Endothelial cell of umbilical vein (primary cell): ENCODE measurements at places on chromosomes 5 and 9.

GRCh38 chr9:104319198-104319597 is 184.9 kb upstream of the OR13F1 start:
- DNase-seq = no peak

DNA sequence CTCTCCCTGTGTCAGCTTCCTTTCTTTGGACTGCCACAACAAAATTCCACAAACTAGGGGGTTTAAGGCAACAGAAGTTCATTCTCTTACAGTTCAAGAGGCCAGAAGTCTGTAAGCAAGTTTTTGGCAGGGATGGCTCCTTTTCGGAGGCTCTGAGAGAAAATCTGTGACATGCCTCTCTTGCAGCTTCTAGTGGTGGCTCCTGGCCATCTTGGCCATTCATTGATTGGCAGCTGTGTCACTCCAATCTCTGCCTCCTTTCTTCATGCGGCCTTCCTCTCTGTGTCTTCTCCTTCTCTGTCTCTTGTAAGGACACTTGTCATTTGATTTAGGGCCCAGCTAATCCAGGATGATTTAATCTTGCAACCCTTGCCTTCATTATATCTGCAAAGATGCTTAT is 2.0 kb upstream of the NEUROG1 start:
- DNase-seq = no peak

GRCh38 chr5:140576776-140577201 is 12.2 kb downstream of the SLC35A4 start:
- DNase-seq = peak; percentile 24

- peak; percentile 48 for DNase-seq
These were observed 848 bp downstream of the RAD50 start for GRCh38 chr5:132557478-132558172.

DNA sequence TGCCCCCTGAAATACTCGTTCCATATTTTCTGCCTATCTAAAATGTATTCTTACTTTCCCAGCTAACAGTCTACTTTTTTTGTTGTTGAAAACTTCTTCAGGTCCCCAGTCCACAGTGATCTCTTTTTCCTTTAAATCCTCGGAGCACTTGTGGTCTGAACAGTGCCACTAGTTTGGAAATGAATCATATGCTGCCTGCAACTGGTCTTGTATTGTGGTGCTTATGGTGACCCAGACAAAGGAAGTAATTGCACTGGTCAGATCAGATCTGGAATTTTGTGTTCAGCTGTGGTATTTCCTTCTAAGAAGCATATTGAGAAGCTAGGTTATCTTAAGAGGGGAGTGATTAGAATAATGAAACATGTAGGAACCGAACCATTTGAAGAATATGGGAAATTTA is 2.9 kb downstream of the UNC13B start:
- DNase-seq = peak; percentile 86

DNA sequence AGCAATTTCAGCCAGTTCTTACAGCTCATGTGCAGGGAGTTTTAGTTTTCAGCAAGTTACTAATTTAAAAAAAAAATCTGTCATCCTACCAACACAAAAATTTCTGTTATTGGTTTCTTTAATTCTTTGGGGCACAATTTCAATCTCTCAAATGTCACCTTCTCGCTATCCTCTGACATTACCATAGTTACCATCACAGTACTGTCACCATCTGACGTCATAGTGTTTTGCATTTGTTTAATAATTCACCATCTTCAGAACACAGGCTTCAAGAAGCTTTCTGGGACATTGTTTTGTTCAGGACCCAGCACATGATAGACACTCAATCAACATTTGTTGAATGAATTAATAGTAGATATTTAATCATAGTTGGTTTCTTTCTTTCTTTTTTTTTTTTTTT is 155.1 kb downstream of the PDZD2 start:
- DNase-seq = no peak

DNA sequence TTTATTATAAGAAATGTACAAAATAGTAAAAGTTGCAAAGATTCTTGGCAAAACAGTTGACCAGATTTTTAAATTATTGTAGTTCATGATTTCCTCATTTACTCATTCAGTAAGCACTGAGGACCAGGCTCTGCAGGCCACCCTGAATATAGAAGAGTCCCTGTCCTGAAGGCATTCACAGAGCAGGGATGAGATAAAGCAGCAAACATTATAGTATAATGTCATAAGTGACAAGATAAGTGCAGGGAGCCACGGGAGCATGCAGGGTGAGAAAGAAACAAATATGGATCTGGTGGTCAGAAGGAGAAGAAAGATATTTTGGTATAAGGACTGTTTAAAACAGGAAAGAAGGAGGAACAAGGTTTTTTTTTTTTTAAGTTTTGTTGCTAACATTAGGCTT is 46.0 kb downstream of the PARP8 start:
- DNase-seq = no peak

DNA sequence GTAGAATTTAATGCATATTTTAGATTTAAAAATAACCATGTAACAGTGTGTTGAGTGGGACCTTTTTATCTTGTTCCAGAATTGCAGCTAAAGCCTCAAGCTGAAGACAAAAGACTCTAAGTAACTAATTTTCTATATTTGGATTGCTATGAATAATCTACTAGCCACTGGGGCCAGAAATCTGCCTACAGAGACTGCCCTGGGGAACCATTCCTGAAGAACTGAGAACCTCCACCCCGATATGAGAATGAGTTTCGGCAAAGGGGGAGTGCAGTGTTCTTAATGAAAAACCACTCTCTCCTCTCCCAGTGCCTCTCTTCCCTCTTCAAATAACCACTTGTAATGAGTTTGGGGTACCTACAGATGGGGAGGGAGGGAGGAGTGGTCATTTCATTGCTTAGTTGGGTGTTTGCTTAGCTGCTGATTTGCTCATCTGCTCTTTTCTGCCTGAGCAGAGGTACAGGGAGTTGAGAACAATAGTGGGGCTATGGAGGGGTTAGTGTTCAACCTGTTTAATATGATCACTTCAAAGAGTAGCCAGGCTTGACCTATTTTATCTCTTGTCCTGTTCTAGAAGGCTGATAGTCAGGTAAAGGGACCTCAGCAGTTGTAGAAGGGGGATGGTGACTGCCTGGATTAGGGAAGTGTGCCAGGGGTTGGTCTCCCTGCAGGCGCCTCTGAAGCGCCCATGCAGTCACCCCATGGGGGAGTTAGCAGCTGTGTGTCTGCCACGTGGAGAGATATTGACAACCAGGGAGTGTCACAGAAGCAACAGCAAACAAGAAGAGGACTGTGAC is 47.7 kb downstream of the ATG10 start:
- no peak for DNase-seq

- no peak for DNase-seq
These were observed 58.0 kb upstream of the COL15A1 start for GRCh38 chr9:98885575-98886295.

GRCh38 chr5:6950860-6951259 is 237.6 kb downstream of the TENT4A start:
- DNase-seq = no peak

GRCh38 chr5:93422652-93423280 is 158.3 kb downstream of the NR2F1-AS1 start:
- DNase-seq = peak; percentile 49

- no peak for DNase-seq
These were observed 1492.9 kb upstream of the C9orf72 start for GRCh38 chr9:29066141-29066640.

DNA sequence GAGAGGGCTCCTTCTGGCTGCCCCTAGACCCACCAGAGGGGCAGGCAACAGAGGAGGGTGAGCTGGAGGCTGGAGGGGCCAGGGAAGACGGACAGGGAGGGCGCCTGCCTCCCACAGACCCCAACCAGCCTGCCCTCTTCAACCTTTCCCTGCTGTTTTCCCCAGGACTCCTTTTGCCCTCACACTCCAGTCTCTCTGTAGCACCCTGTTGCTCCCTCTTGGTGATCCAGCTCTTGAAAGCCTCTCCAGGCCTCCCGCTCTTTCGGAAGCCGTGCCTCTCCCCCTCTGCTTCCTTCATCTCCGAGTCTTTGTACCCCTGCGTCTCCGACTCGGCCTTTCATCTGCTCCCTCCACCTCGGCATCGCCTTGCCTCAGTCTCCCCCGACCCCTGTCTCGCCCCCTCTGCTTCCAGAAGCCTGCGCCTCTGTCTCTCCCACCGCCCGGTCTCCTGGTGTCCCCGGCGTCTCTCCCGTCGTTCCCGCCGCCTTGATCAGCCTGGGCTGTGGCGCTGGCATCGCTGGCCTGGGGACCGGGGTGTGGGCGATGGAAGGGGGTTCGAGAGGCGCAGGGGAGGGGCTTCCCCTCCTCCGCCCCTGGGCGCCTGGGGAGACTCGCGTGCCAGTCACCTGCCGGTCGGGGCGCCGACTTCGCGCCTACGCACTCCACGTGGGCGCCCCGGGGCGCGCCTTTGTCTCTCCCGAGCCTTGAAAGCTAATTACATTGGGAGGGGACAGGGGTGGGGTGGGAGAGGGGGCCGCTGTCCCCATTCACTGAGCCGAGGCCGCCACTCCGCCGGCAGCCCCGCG is 5.3 kb upstream of the PRDM12 start:
- no peak for DNase-seq
